RCC 7860 (cell line): ENCODE measurements at places on chromosomes 3 and 15.
A peak's percentile ranks its signal among the peaks of the same experiment; 100 is the strongest.

GRCh38 chr15:86905625-86906256 lies 826.1 kb downstream of the AGBL1 start:
- no peak for DNase-seq

DNA sequence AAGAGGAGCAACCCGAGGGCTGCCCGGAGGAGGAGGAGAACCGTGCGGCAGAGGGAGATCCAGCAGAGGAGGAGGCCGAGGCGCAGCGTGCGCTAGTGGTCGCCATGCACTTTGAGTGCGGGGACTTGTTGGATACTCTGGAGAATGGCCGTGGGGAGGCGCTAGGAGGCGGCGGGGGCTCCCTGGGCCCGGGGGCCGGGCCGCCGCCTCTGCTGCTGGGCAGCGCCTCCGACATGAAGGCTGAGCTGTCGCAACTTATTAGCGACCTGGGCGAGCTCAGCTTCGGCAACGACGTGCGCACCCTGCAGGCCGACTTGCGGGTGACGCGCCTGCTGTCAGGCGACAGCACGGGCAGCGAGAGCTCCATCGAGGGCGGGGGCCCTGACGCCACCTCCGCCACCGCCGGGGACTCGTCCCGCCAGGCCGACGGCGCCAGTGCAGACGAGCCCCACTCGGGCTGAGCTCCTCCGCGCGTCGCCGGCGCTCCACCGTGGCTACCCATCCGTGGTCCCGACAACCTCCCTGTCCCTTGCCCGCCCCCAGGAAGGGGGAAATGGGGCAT lies 2.0 kb downstream of the FAM43A start:
- DNase-seq: no peak

GRCh38 chr3:197847866-197848401 lies 56.9 kb downstream of the LRCH3 start:
- no peak for DNase-seq

DNA sequence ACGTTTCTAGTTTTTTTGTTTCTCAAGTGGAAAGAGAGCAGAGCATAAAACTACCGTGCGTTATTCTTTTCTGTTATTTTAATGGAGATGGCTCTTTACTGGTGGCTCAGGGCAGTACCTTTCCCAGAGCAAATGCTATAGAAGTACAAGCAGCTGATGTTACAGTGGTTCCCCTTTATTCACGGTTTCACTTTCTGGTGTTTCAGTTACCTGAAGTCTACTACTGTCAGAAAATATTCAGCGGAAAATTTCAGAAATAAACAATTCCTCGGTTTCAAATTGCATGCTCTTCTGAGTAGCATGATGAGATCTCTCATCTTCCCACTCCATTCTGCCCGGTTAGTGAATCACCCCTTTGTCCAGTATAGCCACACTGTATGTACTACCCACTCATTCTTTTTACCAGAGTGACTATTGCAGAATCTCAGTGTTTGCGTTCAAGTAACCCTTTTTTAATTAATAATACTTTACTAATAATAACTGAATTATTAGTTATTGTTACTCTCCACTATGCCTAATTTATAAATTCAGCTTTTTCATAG lies 597.5 kb upstream of the ROBO2 start:
- DNase-seq: no peak

- no peak for DNase-seq
Measured at GRCh38 chr15:80615783-80616391, 79.2 kb upstream of the ABHD17C start.

DNA sequence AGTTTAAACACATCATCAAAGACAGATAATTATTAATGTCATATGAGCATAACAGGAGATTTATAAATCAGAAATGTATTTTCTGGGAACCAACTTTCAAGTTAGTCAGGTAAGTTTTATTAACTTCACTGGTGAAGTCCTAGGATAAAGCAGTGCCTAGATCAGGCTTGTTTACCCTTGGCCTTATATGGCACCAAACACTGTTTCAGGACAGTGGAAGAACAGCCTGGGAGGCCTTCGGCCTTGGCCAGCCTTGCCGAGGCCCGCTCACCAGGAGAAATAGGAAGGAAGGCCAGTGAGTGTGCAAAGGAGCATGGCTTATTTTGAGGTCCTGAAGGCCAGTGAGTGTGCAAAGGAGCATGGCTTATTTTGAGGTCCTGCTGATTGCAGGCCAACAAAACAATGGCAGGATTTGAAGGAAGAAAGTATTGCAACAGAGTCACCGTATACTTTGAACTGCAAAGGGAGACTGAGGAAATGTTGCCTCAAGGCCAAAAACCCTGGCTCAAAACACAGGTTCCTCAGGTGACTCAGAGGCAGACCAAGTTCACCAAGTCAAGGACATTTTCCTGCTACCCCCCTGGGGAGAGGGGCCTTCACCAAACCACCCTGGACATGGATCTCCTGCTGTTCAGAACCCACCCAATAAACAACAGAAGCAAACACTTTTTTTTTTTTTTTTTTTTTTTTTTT lies 174.3 kb downstream of the TP63 start:
- DNase-seq: no peak

- peak; percentile 60 for DNase-seq
Measured at GRCh38 chr3:120495809-120496208, 45.0 kb upstream of the FSTL1 start.

DNA sequence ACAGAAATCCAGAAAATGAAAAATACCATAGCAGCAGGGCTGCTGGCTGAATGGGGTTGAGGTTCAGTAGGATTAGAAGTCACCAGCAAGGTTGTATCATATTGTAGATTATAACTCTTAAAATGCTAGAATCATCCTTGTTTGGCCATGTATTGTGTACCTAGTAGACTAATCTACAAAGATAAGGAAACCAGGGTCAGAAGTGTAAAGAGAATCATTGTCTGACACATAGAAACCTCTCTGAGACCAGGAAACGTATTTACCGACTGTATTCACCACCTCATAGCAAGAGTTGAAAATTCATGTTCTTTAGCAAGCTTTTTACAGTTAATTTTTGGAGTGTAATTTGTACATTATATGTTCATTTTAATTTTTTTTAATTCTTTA lies 168.8 kb downstream of the ECT2 start:
- DNase-seq: no peak

DNA sequence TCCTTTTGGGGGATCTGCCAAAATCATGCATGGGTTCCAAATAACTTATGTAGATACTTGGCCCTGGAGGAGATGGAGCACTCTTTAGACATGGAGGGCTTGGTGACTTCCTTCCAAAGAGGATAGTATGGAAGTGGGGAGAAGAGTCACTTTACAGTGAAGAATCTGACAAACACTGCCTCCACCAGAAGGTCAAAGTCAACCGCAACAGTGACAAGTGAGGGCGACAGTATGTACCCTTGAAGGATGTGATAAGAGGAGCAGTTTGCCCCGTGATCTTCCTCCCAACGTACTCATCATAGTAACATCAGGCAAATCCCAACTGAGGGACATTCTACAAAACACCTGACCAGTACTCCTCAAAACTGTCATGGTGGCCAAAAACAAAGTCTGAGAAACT lies 62.0 kb downstream of the LMCD1 start:
- DNase-seq: no peak

- peak; percentile 66 for DNase-seq
Measured at GRCh38 chr3:177463863-177464262, 266.6 kb upstream of the TBL1XR1 start.

DNA sequence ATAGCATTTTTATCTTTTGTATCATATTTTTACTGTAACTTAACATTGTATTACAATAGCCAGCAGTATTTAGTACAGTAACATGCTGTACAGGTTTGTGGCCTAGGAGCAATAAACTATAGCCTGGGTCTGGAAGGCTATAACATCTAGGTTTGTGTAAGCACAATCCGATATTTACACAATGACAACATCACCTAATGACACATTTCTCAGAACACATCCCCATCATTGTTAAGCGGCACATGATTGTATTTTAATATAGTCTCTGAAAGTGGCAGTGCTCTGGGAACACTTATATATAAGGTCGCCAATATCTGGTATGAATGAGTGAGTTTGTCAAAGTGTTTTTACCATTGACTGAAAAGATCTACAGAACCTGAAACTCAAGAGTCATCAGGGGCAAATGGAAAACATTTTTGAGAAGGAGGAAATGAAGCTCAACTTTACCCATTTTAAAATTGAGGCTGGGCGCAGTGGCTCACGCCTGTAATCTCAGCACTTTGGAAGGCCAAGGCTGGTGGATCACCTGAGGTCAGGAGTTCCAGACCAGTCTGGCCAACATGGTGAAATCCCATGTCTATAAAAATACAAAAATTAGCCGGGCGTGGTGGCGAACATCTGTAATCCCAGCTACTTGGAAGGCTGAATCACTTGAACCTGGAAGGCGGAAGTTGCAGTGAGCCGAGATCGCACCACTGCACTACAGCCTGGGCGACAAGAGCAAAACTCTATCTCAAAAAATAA lies 38.8 kb upstream of the TNFSF10 start:
- peak; percentile 52 for DNase-seq

DNA sequence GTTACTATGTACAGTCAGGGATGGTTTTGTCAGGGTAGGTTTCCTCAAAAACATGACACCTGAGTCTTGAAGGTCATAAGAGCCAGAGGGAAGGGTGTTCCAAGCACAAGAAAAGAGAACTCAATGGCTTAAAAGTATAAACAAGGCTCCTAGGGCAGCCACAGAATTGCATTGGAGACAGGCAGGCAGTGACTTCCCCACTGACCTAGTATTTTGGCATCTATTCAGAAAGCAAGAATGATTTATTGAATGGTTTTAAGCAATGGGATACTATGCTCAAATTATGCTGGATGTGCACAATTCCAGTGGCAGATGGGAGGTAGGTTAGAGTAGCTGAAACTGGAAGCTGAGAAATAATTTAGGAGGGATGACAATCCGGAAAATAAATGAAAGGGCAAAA lies 54.0 kb downstream of the TSC22D2 start:
- no peak for DNase-seq

GRCh38 chr3:172046268-172046915 lies 7.0 kb downstream of the FNDC3B start:
- no peak for DNase-seq

DNA sequence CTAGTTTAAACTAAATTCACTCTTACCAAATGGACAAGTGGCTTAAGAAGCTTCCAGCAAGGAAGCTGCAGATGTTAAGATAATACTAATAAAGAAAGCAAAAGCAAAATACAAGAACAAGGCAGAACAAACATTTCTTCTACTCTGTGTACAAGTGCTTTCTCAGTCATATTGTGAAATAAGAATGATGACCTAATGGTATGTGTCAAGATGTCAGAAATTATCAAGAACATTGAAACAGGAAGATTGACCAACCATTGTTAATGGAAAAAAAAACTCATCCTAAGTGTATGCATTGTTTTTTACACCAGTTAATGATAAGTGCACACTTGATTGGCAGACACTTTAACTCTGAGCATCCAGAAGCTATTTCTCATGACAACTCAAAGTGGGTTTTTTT lies 65.4 kb upstream of the P2RY1 start:
- no peak for DNase-seq

DNA sequence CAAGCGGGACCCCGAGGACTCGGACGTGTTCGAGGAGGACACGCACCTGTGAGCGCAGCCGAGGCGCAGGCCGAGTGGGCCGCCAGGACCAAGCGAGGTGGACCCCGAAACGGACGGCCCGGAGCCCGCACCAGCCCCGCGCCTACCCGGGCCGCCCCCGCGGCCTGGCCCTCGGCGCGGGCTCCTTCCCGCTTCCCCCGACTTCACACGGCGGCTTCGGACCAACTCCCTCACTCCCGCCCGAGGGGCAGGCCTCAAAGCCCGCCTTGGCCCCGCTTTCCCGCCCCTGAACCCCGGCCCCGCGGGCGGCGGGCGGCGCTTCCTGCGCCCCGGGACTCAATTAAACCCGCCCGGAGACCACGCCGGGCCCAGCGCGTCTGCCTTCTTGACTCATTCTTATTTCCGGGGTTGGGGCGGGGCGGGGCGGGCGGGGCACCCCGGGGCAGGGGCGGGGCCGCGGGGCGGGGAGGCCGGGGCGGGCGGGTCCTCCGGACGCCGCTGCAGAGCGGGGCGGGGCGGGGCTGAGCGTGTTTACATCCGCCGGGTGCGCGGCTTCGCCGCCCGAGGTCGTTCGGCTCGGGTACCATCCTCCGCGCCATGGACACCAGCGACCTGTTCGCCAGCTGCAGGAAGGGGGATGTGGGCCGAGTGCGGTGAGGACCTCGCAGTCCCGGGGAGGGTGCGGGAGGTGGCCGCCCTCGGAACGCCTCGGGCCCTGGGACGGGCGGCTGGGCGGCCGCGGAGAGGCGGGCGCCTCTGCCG lies at the start of gene ABTB1:
TSS of gene ABTB1 (plus strand) at position 524 of the 762 bp plus-strand sequence. CDS start at position 598, 74 bp downstream.
- peak; percentile 43 for DNase-seq

DNA sequence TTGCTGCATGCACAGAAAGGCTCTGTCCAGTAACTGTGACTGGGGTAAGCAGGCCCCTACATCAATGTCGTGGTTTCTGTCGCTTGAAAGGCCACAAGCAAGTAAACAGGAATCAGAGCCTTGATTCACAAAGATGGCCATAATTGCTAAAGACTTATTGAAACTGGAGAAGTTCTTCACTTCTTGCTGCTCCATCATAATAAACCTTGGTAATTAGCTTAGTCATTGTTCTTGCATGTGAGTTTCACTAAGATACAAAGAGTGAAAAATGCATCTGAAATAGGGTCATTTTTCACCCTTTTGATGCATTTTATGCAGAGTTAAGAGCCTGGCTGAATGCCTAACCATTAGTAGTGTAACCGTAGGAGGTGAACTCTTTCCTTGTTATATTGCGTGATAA lies 3.2 kb downstream of the SEMA6D start:
- DNase-seq: no peak

- DNase-seq: no peak
Measured at GRCh38 chr3:131143802-131144201, 117.1 kb downstream of the NEK11 start.

- no peak for DNase-seq
Measured at GRCh38 chr15:31135523-31135922, 34.0 kb upstream of the TRPM1 start.

- DNase-seq: no peak
Measured at GRCh38 chr15:52349052-52349700, 53.6 kb upstream of the MYO5C start.

- no peak for DNase-seq
Measured at GRCh38 chr3:118480101-118480860, 554.4 kb downstream of the IGSF11 start.

DNA sequence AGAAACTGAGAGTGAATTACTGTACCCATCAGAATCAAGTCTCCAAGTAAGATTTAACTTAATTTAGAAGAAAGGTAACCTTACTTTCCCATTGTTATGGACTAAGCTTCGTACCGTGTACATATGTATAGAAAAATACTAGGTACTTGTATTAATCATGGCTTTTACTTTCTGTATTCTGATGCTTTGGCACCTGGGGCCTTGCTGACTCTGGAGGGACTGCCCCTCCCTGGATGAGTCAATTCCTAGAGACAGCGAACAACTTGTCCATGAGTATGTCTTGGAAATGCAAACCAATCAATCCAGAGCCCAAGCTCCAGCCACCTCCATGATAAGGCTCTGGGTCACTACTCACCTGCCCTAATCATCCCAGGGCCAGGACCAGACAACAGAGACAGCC lies 50.0 kb upstream of the DGKG start:
- DNase-seq: no peak

- DNase-seq: no peak
Measured at GRCh38 chr3:9898467-9899241, 4.0 kb upstream of the IL17RE start.

DNA sequence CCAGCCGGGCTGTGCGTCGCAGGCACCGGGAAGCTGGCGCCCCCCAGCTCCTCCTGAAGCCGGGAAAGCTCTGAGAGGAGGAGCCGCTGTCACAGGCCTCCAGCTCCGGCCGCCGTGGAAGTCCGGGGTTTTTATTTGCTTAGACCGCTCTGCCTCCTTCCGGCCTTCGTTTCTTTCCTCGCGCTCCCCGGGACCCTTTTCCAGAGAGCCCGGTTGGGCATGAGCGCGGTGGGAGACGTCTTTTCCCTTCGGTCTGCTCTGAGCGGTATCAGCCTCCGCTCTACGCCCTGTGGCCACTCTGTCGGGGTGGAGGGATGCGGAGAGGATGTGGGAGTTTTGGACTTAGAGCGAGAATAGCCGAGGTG lies 559 bp downstream of the SENP5 start:
- no peak for DNase-seq
